Germinal center (tissue), 1 donor: ENCODE measurements at places on chromosomes 6 and 20.

DNA sequence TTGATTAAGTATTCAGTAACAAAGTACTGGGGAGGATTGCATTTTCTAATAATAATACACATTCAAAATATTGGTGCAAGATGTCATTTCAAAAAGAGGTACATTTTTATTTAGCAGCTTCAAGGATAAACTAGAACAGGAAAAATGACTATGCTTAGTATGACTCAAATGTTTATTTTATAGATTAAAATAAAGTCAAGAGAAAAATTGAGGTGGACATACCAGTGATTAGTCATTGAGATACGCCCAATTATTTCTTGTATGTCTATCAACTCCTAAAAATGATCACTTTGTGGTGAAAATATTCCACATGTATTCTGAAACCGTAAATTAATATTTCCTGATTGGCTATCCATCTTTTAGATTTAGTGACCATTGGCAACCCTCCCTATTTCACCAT, 96.7 kb downstream of the PHF3 start:
- no peak for DNase-seq

DNA sequence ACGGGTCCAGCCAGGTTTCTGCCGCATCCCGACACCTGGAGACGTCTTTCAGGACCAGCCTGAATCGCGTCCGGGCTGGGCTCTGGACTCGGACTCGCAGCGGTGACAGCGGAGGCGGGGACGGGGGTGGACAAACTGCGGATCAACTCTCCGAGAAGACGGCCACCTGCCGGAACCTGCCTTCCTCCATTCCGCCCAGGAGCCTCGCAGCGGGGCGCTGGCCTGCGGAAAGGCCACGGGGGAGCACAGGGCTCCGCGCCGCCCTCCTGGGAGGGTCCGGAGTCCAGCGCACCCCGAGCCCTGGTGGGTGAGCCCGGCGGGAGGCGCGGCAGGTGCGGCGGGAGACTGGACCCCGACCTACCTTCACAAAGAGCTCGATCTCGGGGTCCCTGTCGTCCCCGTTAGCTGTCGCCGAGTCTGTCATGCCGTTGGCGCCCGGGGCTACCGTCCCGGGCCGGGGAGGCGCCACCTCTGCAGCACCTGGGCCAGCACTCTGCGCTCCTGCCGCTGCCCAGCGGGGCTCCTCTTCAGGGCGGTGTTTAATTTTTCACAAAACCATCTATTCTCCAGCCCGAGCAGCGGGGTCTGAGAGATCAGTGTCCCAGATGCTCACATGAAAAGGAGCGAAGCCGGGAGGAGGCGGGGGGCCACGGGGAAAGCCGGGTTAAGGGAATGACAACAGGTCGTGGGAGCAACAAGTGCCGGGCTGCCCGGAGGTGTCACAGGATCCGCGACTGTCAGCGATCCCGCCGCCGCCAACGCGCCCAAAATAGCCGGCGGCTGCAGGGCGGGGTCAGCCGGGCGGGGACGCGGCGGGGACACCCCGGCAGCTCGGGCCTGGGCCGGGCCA, at the start of gene CLIC5:
TSS of gene CLIC5 (minus strand) at position 742 of the 850 bp plus-strand sequence. CDS start at position 424, 318 bp downstream.
- DNase-seq, result peak; percentile 38

DNA sequence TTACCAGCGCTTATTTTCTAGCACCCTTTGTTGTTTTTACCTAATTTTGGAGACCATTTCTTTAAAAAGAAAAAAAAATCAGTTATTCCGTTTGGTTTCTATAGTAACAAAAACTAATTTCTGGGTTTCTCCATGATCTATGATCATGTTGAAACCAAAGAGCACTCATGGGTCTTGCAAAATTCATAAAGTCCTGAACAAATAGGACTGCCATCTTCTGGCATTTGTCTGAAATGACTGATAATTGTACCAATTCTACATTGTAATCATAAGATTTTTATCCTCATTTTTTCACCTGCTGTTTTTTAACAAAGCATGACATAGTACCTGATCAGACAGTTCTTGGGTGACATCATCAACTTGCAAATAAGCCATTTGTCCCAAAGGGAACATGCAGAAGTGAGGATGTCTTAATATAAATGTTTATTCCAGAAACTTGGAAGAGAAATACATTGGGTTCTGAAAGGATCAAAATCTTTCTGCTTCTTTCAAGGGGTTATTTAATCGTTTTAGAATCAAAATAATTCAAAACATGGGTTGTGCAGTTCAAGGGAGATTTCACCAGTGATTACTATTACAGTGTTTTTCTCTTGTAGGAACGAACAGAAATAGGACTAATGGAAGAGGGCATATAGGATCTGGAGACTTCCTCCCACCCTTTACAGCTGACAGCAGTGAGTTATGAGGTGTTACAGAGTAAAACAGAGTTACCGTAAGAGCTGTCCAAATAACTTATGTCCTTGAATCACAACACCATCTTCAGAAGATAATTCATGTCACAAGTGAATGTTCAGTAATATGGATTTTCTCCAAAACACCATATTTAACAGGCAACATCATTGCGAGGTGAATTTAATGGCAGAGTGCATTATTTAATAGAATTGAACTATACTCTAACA, 87.1 kb upstream of the GJE1 start:
- no peak for DNase-seq

GRCh38 chr6:35724059-35724458, 12.8 kb upstream of the ARMC12 start:
- no peak for DNase-seq

DNA sequence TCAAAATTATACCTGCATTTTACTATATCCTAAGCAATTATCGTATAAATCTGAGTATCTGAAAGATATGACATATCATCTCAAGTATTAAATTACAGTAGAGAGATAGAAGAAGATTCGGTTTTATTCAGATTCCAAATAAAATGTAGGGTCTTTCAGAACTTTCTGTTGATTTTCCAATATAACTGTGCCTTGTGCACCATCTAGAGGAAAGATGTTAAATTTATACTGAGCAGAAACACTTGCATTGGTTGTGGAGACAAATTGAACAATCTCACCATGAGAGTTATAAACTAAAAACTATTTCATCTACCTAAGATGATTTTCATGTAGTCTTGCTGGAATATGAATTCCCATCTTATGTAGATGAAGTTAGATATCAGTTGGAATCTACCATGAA, 26.8 kb upstream of the HSF2 start:
- DNase-seq, result no peak

DNA sequence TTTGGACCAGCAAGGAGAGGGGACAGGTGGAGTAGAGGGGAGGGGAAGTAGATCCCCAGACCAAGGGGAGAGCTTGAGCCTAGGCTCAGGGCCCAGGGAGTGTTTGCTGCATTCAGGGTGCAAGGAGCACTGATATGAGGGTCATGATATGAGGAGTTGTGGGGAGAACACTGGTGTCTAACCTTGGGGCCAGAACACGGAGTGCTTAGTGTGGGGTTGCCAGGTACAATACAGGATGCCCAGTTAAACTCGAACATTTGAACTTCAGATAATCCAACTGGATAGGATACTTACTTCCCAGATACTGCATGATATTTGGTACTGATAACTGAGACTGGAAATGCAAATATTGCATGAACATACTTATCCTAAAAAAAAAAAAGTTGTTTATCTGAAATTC, 2.4 kb downstream of the SLC22A1 start:
- DNase-seq, result no peak

DNA sequence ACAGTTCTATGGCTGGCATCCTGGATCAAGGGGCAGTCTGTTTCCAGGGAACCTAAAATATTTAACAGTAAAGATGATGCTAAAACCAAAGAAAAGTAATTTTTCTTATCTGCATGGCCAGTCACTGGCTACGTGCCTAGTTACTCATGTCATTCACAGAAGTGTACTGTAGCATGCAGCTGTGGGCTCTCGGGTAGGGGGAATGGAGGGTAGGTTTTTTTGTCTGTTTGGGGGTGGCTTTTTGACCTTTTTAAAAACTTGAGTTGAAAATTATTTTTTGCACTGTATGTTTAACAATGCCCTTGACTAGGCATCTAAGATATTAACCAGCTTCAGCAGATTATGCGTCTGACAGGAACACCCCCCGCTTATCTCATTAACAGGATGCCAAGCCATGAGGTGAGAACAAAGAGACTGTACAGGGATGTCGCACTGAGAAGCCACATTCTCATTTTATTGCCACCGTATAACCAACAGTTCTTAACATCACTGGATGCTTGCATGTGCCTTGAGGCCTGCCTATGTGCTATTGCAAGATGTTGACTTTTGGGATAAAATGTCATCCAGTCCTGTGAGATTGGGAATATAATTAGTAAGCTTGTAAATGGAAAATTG, 30.3 kb upstream of the MAPK13 start:
- no peak for DNase-seq

GRCh38 chr6:9581155-9581554, 833.7 kb downstream of the TFAP2A start:
- no peak for DNase-seq

DNA sequence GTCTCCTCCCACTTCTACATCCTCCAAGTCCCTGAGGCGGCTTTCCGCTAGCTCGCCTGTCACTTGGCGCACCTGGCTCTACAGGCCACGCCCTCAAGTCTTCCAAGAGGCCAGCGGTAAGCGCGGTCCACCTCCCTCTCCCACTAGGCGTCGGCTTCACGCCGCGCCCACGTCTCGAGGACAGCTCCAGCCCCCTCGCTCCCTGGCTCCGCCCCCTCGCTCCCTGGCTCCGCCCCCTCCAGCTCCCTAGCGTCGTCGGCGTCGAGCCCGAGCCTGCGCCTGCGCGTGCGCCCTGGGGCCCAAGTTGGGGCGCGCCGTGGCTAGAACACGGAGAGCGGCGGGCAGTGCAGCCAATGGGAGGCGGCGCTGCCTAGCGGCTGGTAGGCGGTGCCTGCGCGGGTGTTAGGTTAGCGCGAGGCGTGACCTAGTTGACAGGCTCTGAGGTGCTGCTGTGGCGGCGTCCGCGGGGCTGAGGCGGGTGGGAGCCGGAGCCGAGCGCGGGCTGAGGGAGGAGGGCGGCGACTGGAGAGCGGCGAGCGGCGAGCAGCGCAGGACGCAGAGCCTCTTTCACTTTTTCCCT, at the start of gene MACROD2:
TSS of gene MACROD2 (plus strand) at position 431 of the 580 bp plus-strand sequence.
- peak; percentile 51 for DNase-seq

DNA sequence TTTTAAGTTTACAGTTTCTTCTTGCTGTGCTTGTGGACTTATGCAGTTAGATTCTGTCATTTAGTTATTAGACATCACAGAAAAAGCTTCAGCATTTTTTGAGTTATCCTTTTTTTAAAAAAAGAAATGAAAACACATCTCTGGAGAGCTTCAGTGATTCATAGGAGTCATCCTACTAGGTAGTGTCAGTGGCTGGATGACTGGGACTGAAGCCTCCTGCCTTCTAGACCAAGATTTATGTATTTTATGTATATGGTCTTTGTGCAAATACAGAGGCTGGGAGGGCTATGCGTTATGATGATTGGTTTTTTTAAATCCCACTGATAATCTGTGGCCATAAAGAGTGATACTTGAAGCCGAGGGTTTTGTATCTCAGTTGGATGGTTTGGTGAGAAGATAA, 125.9 kb upstream of the JAG1 start:
- no peak for DNase-seq

- no peak for DNase-seq
Observed at GRCh38 chr6:40196135-40196518, 261.9 kb upstream of the MOCS1 start.

- no peak for DNase-seq
Observed at GRCh38 chr6:110530671-110531070, 54.3 kb upstream of the SLC22A16 start.

DNA sequence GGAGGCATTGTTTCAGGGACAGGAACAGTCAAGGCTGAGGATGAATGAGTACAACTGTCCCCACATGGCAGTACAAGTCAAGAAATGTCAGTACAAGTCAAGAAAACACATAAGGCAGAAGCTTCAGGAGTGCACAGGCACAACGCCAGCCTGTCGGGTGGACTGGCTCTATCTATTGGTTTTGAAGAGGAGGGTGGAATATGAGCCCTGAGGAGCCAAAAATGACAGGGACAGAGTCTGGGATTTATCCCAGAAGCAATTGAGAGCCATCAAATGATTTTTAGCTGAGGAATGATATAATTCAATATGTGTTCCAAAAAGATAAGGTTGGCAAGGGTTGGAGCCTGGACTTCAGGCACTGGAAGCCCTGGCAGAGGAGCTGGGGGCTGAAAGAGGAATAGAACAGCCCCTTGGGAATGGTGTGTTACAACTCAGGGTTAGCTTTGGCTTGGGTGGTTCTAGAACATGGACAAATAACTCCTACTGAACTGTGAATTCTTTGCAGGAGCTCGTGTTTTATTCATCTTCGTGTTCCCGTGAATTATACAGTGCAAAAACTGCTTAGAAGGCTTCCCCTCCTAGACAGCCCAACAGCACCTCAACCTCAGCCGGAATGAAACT, 425.7 kb upstream of the ARID1B start:
- no peak for DNase-seq

DNA sequence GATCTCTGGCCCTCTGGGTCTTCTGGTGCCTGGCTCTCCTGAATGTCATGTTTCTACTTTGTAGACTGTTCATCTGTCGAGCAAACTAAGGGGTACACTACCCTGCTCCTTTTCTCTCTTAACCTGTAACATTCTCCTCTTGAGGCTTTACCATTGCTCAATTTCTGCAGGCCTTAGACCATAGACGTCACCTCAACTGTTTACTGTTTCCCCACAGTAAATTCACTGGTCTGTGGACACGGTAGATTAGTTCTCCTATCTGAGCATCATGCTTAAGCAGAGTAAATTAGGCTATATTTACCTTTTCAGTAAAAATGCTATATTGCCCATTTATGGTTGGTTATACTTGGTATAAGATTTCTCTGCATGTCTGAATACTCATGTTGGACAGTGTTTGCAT, 40.5 kb downstream of the MCM8 start:
- DNase-seq, result no peak

GRCh38 chr6:16229700-16230099, 8.7 kb upstream of the GMPR start:
- no peak for DNase-seq

GRCh38 chr20:3275966-3276679, 37.1 kb upstream of the SLC4A11 start:
- DNase-seq, result no peak

DNA sequence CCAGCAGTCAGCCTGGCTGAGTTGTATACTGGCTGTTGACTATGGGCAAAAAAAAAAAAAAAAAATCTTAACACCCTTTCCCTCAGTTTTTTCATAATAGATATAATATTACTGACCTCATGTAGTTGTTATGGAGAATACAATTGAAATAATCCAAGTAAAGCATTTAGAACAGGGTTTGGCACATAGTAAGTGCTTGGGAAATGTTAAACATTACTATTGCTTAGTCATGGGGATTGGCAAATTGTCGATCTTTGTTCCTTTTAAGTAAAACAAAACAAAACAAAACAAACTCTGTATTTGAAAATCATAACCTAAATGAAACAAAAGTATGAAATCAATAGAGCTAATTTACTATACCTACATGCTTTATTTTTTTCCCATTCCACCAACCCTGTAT, 458.4 kb downstream of the GRIK2 start:
- no peak for DNase-seq

GRCh38 chr20:15310361-15310760, 972.9 kb upstream of the FLRT3 start:
- no peak for DNase-seq

GRCh38 chr6:82687855-82688254, 324.2 kb downstream of the TPBG start:
- DNase-seq, result no peak
